ENCODE measurements at places on chromosomes 12 and 14.

DNA sequence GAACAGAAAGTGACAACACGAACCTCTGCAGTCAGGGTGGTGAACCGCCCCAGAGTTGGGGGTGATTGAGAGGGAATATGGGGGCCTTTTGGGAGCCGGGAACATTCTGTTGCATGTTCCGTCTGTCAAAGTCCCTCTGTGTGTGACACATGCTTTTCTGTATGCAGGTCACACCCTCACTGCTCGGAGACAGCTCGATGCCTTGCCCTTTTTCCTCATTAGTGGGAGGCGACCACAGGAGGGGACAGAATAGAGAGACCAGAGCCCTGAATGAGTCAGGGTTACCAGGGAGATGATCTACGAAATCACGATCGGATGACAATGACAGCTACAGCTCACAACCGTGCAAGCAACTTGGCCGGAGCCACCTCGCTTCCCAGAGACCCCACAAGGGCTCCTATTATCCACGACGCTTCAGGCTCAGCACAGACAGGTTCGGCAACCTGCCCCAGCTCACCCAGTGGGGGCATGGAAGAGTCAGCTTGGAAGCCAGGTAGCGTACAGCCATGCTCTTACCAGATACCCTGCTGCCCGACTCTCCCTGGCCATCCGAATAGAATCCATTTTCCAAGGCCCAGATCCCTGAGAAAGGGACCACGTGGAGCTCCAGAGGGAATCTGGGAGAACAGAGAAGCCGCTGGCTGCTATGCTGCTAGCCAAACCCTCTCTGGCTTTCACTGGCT lies 38.8 kb downstream of the TESC start:
- DNase-seq, result no peak

GRCh38 chr12:110037315-110037714 lies 11.0 kb downstream of the C12orf76 start:
- no peak for DNase-seq

DNA sequence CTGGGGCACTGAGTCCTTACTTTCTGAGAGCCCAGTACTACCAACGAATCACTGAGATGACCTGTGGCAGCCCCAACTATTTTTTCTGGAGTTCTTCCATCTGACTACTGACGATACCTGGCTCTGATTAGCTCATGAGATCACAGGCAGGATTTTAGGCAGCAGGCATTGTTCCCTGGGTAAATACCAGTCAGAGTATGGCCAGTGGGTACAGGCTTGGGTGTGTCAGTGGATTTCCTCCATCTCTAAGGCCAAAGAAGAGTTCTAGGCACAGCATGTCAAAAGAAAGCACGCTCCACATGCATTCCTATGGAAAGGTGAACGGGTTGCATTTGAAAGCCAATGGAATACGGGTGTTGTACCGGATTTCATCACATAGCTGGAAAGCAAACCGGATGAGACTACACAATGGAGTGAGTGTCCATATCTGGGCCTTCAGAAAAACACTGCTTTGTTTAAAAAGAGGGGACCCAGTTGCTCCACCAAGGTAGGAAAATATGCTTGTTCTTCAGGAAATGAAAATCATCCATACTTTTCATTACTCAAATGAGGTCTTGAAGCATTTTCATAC lies 55.0 kb downstream of the PAX9 start:
- no peak for DNase-seq

DNA sequence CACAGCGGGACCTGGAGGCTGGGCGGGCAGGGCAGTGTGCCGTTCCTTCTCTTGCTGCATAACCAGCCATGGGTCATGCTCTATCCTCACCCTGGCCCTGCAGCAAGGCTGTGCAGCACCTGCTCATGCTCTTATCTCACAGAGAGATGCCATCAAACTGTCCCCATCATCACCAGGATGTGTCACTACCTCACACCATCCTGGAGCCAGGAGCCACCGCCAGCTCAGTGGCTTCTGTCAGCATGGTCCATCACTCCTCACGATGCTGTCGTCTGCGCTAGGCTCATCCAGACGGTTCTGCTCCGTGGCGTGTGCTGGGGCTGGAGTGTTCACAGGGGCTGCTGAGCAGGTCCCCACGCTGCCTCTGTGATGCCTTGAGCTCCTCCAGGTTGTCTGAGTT lies 77.2 kb upstream of the DYNC1H1 start:
- DNase-seq, result no peak

DNA sequence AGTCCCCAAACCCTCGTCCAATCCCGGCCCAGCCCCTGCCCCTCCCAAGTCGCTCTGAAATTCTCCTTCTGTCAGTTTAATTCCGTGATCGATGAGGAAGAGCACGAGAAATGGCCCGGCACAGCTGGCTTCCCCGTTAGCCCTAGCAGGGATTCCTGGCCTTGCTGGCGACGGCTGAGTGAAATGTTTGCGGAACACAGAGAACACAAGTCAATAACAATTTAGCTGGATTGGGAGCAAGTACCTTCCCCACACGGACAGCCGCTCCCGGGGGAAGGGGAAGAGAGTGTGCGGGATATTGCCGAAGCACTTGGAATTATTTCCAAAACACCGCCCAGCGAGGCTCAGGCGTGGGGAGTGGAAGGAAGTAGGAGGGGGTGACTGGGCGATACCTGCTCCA lies 134.6 kb downstream of the RBM19 start:
- no peak for DNase-seq

DNA sequence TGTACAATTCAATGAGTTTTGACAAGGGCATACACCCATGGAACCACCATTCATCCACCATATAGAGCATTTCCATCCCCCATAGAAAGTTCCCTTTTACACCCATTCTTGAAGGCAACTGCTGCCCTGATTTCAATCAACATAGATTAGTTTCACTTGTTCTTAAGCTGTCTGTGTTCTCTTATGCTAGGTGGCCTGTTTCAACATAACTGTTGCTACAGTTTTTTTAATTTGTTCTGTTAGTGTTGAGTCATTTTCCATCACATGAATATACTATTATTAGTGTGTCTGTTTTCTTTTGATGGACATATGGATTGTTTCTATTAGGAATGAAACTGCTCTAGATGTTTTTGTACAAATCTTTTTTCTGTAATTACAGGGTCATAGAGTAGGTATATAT lies 123.4 kb downstream of the PTPRQ start:
- no peak for DNase-seq

GRCh38 chr12:57489157-57489641 lies 1.3 kb downstream of the MARS1 start:
- no peak for DNase-seq

DNA sequence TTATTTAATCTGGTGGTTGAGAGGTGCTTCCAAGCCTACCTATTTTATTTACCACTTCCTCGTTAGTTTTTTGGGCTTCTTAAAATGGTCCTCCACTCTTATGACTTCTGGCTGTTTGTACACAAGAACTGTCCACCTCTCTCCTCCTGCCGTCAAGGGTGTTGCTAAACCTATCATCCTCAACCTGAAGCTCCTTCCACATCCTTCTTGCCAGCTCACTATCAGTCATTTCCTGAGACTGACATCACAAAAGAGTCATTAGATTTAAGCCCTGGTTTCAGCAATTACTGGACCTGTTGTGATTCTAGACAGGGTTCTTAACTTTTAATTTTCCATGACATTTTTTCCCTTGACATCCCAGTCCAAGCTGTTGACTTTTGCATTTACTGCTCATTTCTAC lies 91.9 kb downstream of the BICD1 start:
- DNase-seq, result no peak

DNA sequence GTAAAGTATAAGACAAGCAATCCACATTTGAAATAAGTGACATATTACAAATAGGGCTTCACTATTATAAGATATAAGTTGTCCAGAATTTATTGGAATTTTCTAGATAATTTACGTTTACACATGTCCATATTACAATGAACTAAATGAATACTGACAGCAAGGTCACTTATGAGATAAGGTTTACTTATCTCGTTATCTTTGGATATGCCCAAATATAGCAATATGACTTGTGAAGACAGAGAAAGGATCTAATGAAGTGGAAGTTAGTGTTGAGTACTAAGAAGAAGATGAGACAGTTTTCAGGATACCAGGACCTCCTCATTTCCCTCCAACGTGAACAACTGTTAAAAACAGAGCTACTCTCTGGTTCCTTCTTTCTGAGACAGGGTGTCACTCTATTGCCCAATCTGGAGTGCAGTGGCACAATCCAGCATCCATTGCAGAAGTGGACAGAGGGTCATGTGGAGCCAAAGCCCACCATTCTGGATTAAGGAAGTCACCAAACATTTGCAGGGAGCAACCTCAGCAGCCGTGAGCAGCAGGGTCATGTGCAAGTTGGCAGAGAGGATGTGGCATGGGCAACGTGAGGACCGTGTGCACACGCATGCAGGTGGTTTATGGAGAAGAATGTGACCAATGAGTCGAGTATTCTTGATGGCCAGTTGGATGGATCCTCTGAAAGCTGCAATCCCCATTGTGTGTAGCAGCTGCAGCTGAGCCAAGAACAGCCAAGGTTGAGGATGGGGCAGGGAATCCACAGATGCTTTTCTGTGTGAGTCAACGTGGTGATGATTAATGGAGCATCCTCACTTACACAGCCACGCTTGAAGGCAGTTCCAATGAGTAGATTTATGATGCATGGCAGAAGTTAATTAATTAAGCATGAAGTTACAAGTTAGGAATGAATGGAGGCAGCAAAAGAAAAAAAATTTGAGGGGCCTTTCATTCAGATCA lies 111.0 kb downstream of the BICD1 start:
- no peak for DNase-seq
